ENCODE measurements at places on chromosomes 2 and 18.

- DNase-seq = no peak
Measured at GRCh38 chr18:5424903-5425664, 118.7 kb downstream of the EPB41L3 start.

- DNase-seq = no peak
Measured at GRCh38 chr2:200913654-200914053, 24.5 kb downstream of the NIF3L1 start.

GRCh38 chr2:235894839-235895238 lies 273.3 kb downstream of the GBX2 start:
- DNase-seq = no peak

- no peak for DNase-seq
Measured at GRCh38 chr2:1366546-1367134, 46.6 kb upstream of the TPO start.

GRCh38 chr2:216984937-216985336 lies 125.1 kb upstream of the TNP1 start:
- DNase-seq = no peak

GRCh38 chr18:23588836-23589560 lies 2.7 kb upstream of the NPC1 start:
- DNase-seq = no peak

- DNase-seq = no peak
Measured at GRCh38 chr2:241984271-241984655, 114.7 kb downstream of the RTP5 start.

- no peak for DNase-seq
Measured at GRCh38 chr2:188600536-188601210, 309.0 kb downstream of the GULP1 start.

GRCh38 chr2:159409116-159409800 lies 122.8 kb upstream of the WDSUB1 start:
- no peak for DNase-seq

- DNase-seq = no peak
Measured at GRCh38 chr2:45596761-45597160, 14.3 kb downstream of the SRBD1 start.

- no peak for DNase-seq
Measured at GRCh38 chr2:12605936-12606335, 110.8 kb upstream of the TRIB2 start.

DNA sequence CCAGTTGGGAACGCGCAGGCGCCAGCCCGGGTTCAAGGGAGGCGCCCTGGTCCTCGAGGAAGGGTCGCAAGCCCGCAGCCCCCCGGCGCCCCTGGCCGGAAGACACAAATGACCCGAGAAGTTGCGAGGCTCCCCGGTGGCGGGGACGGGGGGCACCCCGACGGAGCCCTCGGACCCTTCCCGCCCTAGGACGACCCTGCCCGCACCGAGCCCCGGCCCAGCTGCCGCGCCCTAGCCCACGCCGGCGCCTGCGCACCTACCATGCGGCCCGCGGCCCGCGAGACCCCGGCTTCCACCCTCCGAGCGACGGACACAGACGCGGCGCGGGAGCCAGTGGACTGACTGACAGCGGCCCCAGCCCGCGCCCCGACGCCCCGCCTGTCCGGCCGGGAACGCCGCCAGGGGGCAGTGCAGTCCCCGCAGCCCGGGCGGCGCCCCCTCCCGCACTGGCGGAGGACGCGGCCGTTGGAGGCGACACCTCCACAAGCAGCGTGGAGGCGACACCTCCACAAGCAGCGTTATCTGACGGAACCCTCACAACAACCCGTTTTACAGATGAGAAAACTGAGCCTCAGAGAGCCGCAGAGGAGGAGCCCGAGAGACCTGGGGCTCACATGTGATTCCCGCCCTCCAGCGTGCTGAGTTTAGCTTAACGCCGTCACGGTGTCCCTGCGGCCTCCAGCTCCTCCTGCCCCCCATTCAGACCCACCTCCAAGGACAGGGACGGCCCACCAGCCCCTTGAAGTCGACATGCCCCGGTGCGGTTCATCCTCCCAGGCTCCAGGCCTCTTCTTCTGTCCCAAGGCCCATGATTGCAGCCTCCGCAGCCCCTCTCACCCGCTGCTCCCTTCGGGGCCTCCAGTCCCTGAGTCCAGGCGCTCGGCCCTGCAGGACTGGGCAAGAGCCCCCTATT lies at the start of gene NMUR1:
TSS of gene NMUR1 (minus strand) at position 347 of the 913 bp plus-strand sequence. CDS start at position 263, 84 bp downstream.
- DNase-seq = no peak

- DNase-seq = no peak
Measured at GRCh38 chr2:12442476-12442847, 274.3 kb upstream of the TRIB2 start.

GRCh38 chr2:69943843-69944525 lies 17.4 kb downstream of the ASPRV1 start:
- DNase-seq = no peak

- no peak for DNase-seq
Measured at GRCh38 chr2:240618776-240619175, 6.5 kb upstream of the GPR35 start.

- no peak for DNase-seq
Measured at GRCh38 chr2:202267495-202267894, 1.9 kb downstream of the NOP58 start.

DNA sequence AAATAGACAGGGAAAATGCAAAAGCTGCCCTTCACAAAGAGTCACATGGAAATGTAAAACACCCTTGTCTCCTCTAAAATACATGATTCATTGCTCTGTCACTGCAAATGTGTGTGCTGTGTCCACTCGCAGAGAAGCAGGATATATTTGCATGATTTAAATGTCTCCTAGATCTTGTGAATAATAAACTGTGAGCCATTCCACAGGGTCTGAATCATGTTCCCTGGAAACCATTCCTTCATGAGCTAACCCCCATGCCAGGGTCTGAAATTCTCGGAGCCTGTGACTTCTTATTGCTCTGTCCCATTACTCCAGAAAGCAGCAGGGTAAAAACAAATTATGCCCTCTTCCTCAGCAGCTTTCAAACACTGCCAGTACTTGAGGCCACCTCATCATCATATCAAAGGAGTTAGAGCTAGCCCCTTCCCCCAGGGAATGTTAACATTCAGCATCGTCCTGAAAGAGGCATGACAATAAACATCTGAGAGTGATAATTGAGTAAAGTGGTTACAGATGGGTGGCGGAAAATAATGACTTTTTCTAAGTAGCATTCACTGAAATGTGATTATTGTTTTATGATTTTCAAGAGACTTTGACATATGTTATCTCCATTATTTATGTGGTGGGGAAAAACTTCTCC lies 11.7 kb upstream of the CNGA3 start:
- DNase-seq = no peak

GRCh38 chr2:214035091-214035852 lies 375.6 kb upstream of the VWC2L start:
- DNase-seq = no peak

DNA sequence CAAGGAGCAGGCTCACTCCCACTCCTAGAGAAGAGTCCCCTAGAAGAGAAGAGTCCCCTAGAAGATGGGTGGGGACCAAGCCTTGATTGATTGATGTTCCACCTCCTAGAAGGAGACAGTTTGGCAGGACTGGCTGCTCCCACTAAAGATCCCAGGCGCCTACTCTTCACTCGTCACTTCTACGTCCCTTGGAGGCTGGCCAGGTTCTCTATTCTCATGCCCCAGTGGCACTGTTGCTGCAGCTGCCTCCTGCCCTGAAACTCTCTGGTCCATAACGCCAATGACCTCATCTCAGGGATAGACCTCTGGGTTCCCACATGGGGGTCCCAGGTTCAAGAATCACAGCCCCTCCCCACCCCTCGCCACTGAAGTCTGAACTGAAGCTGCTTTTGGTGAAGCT lies 2.5 kb upstream of the SP140L start:
- no peak for DNase-seq

DNA sequence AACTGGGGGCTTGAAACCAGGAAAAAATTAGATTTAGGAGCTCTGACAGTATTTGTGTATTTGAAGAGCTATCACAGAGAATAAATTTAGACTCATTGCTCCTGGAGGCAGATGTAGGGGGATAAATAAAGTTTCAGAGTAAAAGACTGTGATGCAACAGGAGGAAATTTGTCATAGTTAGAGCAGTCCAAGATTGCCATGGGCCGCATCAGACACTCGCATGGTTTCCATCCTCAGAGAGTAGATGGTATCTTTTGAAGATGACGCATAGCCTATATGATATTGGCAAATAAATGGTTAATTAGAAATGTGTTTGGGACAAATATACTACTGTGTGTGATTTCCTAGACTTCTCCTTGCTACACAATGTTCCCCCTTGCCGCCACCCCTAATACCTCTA lies 170.5 kb downstream of the FTCDNL1 start:
- DNase-seq = no peak

DNA sequence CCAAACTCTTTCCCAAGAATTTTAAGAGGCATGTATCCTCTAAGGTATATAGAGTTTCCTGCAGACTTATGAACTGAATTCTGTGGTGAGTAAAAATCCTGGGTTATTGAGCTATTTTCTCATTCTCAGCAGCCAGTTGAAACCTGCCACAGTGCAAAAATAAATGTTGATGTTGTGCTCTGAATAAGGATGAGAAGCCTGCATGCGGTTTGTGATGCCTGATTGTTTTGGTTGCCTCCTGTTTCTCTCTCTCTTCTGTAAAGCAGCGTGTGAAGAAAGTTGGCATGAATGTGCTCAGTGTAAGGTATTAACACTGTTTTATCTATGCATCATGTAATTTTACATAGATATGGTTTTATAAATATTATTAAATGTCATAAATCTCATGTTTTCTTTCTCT lies 452.6 kb downstream of the CDH2 start:
- no peak for DNase-seq

GRCh38 chr2:232592772-232593395 lies 40.5 kb upstream of the EFHD1 start:
- no peak for DNase-seq

- no peak for DNase-seq
Measured at GRCh38 chr2:143796051-143796450, 666.8 kb downstream of the ARHGAP15 start.

GRCh38 chr2:237682856-237683670 lies 55.7 kb downstream of the LRRFIP1 start:
- DNase-seq = no peak

DNA sequence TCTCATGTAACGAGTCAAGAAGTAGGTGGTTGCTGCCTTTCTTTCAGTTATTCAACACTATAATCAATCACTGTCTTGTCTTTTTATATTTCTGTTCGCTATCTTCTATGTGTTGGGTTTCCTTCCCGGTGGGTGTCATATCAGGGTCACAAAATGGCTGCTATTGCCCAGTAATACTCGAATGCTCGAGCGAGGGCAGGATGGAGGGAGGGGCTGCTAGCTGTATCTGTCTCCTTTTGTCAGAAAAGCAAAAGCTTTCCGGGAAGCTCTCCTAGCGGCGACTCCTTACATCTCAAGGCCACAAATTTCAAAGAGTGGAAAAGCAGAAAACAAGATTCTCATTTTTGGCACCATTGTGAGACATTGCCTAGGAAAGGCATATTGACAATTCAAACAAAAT lies 16.4 kb upstream of the GALNT3 start:
- no peak for DNase-seq

DNA sequence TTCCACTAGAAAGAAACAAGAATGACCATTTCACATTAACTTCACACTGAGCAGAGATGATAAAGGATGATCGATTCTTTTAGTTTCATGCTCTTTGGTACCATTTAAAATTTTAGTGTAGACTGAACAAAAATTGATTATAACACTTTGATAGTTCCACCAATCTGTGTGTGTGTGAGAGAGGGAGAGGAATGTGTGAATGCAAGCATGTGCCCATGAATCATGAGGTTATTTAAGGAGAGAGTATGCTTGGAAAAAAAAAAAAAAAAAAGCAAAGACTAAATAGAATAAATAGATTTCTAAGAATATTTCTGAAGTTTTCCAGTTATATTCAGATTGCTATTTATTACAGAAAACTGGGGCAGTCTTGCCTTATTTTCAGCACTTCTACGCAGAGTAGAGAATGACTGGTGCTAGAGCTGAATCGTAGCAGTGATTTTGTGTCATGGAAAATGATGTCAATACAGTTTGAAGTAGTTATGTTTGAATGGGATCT lies 900.8 kb downstream of the SLC4A3 start:
- no peak for DNase-seq

GRCh38 chr2:168449419-168449818 lies 6.7 kb upstream of the CERS6 start:
- DNase-seq = no peak

- DNase-seq = no peak
Measured at GRCh38 chr2:206079699-206080465, 6.1 kb downstream of the INO80D start.

GRCh38 chr2:17803497-17803896 lies 12.8 kb upstream of the MSGN1 start:
- no peak for DNase-seq
